SK-N-DZ (cell line): ENCODE measurements at places on chromosomes 2 and 18.

- DNase-seq: peak; percentile 68
Observed at GRCh38 chr18:319720-320119, 51.9 kb upstream of the THOC1 start.

- DNase-seq: no peak
Observed at GRCh38 chr2:204249437-204249836, 295.8 kb upstream of the PARD3B start.

DNA sequence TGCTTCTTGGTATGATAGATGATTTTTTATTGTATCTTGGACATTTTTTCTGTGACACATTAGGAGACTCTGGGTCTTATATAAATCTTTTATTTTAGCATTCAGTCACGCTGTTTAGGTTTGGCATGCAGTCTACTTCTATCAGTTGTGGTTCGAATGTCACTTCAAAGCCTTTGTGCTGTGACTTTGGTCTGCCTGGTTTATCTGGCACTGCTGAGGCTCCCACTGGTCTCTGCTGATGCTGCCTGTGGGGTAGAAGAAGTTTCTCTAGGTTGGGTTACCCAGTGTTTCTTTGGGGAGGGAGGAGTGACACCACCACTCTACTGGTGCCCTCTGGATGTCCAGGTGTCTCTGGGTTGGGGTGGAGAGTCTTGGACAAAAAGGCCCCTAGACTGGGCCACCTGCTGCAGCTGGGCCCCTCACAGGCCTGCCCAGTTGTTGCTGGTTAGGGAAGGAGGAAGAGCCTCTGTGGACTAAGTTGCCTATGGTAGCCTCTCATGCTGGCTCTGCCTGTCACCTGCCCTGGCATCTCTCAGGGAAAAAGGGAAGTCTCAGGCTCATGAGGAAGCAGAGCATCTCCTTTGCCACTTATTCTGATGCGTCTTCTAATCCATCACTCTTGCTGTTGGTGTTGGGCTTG is 115.4 kb upstream of the HS6ST1 start:
- no peak for DNase-seq

- DNase-seq: no peak
Observed at GRCh38 chr2:234304950-234305349, 191.9 kb downstream of the ARL4C start.

GRCh38 chr2:223523551-223524001 is 78.6 kb downstream of the SCG2 start:
- DNase-seq: no peak

GRCh38 chr18:23353459-23353858 is 99.6 kb upstream of the RIOK3 start:
- no peak for DNase-seq

GRCh38 chr2:233023761-233024410 is 8.6 kb upstream of the NEU2 start:
- no peak for DNase-seq

GRCh38 chr18:8844721-8845148 is 139.4 kb downstream of the MTCL1 start:
- peak; percentile 63 for DNase-seq

DNA sequence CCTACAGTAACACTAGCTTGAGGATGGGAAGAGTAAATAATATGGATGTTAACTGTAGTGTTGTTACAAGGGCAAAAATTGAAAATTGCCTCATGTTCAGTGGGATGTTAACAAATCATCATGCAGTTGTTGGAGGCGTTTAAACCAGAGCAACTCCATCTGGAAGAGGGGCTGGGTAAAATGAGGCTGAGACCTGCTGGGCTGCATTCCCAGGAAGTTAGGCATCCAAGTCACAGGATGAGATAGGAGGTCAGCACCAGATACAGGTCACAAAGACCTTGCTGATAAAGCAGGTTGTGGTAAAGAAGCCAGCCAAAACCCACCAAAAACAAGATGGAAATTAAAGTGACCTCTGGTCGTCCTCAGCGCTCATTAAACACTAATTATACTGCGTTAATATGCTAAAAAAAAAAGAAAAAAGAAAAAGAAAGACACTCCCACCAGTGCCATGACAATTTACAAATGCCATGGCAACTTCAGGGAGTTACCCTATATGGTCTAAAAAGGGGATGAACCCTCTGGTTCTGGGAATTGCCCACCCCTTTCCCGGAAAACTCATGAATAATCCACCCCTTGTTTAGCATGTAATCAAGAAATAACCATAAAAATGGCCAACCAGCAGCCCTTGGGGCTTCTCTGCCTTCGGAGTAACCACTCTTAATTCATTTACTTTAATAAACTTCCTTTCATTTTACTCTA is 101.4 kb downstream of the MYO5B start:
- no peak for DNase-seq

- DNase-seq: no peak
Observed at GRCh38 chr2:182540252-182540651, 113.4 kb upstream of the PDE1A start.

GRCh38 chr2:55995902-55996301 is 72.3 kb upstream of the EFEMP1 start:
- DNase-seq: no peak

- DNase-seq: peak; percentile 60
Observed at GRCh38 chr2:44291281-44292248, 16.3 kb downstream of the SLC3A1 start.

GRCh38 chr2:9380702-9381628 is 42.4 kb downstream of the ITGB1BP1 start:
- no peak for DNase-seq

DNA sequence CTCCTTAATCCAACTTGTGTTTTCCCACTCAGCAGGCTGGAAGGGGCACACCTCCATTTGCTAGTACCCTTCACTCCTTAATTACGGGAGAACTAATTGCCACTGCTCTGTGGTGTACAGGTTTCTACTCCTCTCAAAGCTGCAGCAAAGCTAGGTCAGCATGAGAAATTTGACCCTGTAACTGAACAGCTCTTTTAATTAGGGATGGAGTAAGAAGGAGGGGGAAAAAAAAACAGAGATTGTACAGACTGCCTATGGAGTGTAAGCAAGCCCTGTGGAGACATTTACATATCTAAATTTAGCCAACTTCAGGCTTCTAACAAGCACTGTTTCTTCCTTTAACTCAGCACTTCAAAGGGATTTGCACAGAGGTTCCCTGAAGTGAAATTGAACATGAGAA is 629.7 kb upstream of the SETBP1 start:
- peak; percentile 18 for DNase-seq

GRCh38 chr2:208031608-208032019 is 6.3 kb upstream of the PLEKHM3 start:
- DNase-seq: no peak

DNA sequence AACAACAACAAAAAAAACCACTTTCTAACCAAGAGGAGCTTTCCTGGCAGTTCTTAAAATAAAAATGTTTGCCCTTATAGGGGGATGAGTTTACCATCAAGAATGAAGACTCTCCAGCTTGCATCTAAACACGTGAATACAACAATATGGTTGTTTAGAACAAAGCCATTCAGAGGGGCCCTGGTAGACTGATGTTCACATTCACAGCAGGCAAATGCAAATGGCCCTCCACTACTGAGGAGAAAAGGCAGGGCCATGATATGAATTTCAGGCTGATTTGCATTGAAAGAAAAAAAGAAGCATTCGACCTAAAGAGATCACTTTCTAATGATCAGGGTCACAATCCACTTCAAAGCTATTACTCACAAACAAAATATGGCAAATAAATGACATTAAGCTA is 65.3 kb upstream of the OTOS start:
- no peak for DNase-seq

DNA sequence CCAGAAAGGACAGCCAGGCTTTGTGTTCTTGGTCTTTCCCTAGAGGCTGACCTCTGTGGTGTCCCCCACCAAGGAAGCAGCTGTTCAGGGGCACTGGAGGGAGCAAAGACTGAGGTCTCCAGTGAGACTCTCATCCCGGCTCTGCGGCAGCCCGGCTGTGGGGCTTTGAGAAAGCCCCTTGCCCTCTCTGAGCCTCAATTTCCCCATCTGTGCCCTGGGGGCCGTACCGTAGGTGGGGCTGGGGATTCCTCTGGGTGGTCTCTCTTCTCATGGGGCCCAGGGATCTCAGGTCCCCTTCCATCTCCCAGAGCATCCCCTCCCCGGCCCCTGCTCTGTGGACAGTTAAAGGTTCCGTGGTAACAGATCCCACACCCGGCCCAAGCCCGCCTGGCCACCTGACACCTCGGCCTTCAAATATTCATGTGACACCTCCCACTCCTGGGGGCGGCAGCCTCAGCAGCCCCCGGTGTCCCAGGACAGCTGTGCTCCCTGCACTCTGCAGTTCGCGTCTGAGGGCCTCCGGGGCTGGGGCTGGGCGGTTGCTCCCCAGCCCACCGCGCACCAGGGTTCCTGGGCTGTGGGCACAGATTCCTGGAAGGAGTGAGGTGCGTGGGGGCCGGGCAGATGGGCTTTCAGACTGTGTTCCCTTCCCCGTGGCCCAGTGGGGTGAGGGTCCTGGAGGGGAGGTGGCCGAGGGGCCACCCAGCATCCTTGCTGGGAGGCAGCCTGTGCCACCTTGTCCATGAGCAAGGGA is 15.1 kb upstream of the KLHL30 start:
- no peak for DNase-seq

GRCh38 chr2:19337202-19337601 is 21.2 kb downstream of the OSR1 start:
- DNase-seq: no peak

- DNase-seq: no peak
Observed at GRCh38 chr2:127637236-127637630, 8.7 kb upstream of the GPR17 start.

- no peak for DNase-seq
Observed at GRCh38 chr2:183948861-183949260, 649.5 kb upstream of the ZNF804A start.
